ENCODE measurements at places on chromosomes 11 and 22.

- DNase-seq: no peak
Measured at GRCh38 chr11:86802601-86803051, 2.3 kb downstream of the PRSS23 start.

GRCh38 chr11:47856186-47856585 lies 8.0 kb upstream of the NUP160 start:
- no peak for DNase-seq

GRCh38 chr11:69403556-69404215 lies 77.8 kb upstream of the LINC01488 start:
- DNase-seq: no peak

DNA sequence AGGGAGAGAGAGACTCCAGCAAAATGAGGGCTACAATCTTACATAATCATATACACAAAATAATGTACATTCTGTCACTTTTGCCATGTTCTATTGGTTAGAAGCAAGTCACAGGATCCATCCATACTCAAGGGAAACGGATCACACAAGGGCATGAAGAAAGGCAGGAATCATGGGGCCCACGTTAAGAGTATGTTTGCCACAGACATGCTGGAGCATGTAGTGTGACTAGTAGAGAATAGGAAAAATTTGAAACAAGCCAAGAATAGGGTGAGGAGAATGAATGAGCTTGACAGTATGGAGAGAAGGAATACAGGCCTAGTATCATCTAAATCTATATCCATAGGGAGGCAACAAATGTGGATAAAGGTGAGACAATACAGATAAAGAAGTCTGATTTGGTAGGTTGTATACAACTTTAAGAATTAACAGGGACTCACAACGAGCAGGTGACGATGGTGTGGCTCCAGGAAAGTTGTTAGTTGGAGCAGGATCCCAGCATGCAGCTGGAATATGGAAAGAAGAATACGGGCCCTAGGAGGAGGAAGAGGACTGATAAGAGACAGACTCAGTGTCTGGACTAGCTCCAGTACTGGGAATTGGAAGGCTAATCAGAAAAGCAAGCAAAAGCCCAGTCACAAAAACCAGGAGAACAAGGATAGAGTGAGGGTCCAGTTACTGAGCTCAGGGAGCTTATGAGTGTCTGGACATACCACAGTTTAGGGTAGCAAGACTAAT lies 301.7 kb upstream of the PITPNB start:
- no peak for DNase-seq

DNA sequence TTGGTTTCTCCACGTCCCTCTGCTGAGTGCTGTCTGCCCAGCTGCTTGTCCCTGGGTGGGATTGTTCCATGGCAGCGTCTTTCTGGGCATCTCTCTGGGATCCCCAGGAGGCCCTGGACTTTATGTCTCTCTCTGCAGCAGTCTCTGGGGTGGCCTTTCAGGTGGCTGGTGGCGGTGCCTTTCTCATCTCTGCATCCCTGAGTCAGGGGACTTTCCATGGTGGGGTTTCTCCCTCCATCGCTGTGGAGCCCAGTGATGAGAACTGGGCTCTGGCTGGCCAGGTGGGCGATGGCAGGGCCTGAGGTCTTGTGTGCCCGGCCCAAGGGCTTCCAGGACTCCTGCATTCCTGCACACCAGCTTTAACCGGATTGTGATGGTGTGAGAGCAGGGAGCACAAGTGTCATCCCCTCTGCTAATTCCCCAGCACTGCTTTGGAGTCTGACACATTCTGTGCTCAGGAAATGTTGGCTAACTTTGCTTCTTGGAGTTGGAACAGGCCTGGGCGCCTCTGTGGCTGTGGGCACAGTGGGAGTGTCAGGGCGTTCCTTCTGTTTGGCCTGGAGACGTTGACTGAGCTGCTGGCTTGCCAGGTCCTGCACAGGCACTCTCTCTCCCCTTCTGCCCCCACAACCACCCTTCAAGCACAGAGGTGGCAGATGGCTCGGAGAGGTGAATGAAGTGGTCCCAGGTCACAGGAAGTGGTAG lies 27.9 kb downstream of the FAM83F start:
- no peak for DNase-seq
